NCI-H524 (cell line): ENCODE measurements at places on chromosomes 12 and 14.
A peak's percentile ranks its signal among the peaks of the same experiment; 100 is the strongest.

DNA sequence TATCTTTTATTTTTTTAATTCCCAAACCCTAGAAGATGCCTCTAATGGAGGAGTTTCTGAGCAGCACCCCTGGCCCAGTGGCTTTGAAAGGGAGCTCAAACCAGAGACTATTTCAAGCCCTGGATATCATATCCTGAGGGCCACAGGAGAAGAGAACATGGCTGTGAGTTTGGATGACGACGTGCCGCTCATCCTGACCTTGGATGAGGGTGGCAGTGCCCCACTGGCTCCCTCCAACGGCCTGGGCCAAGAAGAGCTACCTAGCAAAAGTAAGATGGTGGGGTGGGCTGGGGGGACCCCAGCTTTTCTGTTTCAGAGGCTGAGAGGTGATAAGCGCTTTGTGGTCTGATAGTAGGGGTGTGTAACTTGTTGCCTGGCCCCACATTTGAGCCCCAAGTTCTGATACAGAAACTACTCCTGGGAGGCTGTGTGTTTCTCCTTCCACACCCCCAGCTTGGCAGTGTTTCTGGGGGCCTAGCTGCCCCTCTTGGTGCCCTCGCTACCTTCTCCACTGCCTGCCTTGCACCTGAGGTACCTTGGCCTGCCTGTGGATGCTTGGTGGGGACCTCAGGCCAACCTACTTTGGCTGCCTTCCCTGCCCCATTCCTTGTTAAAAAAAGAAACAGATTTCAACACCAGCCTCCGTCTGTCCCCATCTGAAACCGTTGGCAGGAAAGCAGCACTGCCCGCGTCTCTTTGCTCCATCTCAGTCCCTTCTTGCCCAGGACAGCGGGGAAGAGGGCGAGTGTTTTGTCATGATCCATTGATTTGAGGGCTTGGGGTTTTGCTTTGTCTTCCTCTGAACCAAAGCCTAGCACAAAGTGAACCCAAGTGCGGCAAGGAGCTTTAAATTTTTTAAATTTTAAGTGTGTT is 5.7 kb downstream of the TPCN1 start:
- DNase-seq = no peak

DNA sequence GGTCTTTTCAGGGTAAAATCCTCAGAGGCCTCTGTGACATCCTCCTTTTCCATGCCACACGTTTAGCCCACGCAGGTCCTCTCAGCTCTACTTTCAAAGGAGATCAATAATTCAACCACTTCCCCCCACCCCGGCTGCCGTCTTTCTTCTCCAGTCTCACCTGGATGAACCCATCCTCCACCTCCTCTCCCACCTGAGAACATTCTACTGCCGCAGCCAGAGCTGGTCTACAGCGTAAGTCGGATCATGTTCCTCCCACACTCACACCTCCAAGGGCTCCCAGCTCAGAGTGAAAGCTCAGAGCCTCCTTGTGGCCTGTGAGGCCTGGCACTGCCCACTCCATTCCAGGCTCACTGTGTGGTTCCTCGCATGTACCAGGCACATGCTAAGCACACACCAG is 246.6 kb downstream of the CHST11 start:
- no peak for DNase-seq

DNA sequence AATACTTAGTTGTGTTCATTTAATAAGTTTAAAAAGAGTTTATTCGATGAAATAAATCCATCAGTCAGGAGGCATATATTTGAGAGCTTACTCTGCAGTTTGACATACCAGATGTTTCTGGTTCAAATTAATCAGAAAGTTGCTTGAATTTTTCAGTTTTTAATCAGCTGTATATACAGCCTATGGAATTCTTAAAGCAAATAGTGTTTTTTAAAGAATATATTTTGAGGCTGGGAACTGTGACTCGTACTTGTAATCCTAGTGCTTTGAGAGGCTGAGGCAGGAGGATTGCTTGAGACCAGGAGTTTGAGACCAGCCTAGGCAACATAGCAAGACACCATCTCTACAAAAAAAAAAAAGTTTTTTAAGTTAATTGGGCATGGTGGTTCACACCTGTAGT is 112.1 kb downstream of the MON2 start:
- no peak for DNase-seq

- peak; percentile 35 for DNase-seq
These were observed 1.9 kb upstream of the PIWIL1 start for GRCh38 chr12:130335517-130336392.

- DNase-seq = no peak
These were observed 59.8 kb upstream of the CISTR start for GRCh38 chr12:53811606-53812005.

GRCh38 chr14:20503898-20504297 is 1.4 kb upstream of the RNASE10 start:
- DNase-seq = no peak
